ENCODE measurements at places on chromosomes 5 and 9.

GRCh38 chr5:15021266-15022046, 149.9 kb upstream of the ANKH start:
- no peak for DNase-seq

DNA sequence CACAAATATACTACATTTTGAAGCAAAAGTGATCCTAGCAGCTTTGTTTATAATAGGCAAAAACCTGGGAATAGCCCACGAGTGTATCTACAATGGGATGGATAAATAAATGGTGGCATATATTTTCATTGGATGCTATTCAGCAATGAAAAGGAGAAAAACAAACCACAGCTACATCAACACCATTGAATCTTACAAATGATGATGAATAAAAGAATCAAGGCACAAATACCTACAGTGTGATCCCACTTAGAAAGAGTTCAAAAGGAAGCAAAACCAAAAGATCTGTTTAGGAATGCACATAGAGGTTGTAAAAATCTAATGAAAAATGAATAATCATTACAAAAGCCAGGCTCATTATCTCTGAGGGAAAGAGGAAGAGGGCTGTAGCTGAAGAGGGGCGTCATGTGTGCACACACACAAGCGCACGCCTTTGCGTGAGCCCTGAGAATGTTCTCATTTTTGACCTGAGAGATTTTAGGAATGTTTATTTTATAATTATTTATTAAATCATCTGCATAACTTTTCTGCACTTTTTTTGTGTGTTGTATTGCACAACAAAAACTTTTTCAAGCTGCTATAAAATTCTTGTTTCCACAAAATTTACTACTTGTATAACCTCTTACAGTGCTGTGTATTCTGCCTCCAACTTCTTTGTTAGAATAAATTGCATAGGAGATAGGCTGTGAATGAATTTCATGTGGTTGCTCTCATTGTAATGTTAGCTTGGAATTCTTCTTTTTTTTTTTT, 5.9 kb upstream of the RHOBTB3 start:
- no peak for DNase-seq

DNA sequence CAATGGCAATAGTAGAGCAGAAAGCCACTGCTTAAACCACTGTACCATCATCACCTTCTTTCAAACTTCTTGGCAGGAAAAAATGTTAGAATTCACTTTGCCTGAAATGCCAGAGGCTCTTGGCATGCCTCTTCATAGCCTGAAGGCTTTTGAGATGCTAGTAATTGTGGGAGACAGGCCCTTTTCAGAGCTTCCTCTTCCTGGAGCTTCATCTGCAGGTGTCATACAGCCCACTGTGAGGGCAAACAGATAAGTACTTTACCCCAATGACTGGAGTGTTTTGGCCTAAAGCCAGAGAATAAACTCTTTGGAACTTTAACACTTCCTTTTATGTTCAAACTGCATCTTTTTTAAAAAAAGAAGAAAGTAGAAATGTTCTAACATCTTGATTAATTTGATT, 81.3 kb upstream of the TMEM171 start:
- no peak for DNase-seq

- DNase-seq, result no peak
These were observed 23.8 kb upstream of the ALDH1B1 start for GRCh38 chr9:38368731-38369130.

DNA sequence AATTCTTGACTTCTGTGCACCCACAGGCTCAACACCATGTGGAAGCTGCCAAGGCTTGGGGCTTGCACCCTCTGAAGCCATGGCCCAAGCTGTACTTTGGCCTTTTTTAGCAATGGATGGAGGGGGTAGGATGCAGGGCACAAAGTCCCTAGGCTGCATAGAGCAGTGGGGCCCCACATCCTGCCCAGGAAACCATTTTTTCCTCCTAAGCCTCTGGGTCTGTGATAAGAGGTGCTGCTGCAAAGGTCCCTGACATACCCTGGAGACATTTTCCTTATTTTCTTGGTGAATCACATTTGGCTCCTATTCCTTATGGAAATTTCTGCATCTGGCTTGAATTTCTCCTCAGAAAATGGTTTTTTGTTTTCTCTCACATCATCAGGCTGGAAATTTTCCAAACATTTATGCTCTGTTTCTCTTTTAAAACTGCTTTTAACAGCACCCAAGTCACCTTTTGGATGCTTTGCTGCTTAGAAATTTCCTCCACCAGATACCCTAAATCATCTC, 482.7 kb upstream of the TLE4 start:
- DNase-seq, result no peak

GRCh38 chr9:80842389-80842788, 847.0 kb downstream of the TLE1 start:
- DNase-seq, result no peak

DNA sequence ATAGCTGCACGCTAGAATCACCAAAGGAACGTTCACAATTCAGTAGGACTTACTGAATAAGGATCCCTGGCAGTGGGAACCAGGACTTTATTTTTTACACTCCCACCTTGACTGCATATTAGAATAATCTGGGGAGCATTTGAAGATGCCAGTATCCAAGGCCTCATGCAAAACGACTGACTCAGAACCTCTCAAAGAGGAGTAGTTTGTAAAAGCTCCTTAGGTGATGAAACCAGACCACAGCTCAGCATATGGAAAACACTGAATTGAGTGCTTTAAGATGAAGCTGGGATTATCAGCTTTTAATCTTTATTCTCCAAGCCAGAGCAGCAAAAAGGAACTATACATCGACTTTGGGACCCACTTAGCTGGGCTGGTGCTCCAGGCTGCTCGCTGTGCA, 288.3 kb downstream of the MLLT3 start:
- DNase-seq, result no peak

DNA sequence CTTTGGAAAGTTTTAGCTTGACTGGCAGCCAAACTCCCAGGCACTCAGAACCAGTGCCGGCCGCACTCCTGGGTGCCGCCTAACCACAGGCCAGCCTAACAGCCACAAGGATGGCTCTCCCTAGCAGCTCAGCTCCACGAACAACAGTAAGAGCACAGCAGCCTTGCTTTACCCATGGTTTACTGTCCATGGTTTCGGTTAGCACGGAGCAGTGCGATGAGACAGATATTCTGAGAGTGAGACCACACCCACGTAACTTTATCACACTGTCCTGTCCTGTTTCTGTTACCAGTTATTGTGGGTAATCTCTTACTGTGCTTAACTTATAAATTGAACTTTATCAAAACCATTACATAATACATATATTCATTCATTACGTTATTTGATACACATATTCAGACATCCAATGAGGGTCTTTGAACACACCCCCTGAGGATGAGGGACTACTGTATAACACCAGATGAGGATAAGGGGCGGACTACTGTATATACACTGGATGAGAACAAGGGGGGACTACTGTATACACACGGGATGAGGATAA, 12.4 kb downstream of the CLPTM1L start:
- no peak for DNase-seq

GRCh38 chr5:144333336-144333920, 162.8 kb downstream of the KCTD16 start:
- no peak for DNase-seq

DNA sequence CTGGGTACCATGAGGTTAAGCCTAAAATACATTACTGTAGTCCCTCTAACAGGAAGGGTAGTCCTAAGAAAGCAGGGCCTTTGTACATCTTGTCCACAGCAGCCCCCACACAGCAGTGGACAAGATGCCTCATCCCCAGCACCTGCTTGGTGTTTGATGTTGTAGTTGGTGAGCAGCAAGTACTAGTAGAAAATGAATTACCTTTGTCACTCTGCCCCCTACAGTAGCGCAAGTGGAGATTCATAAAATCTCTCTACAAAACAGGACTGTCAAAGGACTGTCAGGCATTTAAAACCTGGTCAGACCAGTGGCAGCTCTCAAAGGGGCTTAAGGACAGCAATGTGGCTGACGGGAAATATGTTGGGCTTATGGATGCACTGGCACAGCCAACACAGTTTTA, 122.5 kb downstream of the TMEM174 start:
- DNase-seq, result no peak

- DNase-seq, result no peak
These were observed 632 bp upstream of the SPINK13 start for GRCh38 chr5:148267962-148268361.

DNA sequence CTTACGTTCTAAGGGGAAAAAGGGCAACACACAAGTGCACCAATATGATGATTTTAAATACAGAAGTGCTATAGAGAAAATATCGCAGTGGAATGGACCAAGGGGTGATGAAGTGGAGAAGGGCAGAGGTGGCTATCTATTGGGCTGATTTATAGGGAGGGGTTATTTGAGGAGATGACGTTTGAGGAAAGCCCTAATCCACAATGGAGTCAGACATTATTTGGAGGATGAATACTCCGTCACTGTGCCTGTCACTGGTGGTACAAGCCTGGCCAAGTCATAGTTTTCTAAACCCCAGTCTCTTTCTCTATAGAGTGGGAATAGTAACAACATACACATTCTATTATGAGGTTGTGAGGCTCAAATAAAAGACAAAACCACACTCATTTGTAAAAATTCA, 48.5 kb downstream of the MEF2C start:
- DNase-seq, result no peak

GRCh38 chr9:96232539-96233241, 69.3 kb downstream of the HSD17B3 start:
- DNase-seq, result no peak

DNA sequence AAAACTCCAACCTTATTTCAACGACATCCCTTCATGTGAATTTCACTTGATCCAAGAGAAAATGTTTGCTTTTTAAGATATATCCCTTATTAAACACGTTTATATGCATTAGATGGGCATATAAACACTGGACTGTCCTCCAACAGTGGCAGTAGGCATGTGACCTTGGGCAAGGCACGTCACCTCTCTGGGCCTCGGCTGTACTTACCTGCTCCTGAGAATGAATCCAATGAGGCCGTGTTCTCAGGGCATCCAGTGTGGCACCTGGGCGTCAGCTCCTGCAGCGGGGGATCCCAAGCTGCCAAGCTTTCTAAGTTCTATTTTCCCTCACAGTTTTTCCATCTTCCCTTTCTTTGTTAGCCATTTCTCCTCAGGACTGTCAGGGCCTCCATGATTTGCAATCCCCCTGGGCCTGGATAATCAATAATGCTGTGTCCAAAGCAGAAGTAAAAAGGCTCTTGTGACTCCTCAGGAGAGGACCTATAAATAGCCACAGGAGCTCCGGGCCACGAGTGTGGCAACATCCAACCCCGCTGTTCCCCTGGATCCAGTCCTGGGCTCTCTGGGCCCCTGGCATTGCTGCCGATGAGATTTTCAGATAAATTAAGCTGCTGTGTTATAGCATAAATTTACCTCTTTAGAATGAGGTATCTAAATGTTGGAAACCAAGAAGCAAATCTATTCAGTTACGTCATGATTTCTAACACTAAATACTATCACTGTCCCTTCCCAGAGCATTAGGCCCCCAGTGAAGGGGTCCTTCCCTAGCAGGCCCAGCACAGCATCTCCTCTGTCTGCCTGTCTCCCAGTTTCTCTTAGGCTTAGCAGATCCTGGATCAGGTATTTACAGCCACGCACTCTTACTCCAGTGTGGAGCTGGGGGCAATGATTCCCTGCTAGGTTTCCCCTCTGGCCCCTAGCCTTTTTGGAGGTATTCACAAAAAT, 76.8 kb downstream of the PTPN3 start:
- no peak for DNase-seq

- no peak for DNase-seq
These were observed 50.3 kb downstream of the MTAP start for GRCh38 chr9:21852754-21853153.

DNA sequence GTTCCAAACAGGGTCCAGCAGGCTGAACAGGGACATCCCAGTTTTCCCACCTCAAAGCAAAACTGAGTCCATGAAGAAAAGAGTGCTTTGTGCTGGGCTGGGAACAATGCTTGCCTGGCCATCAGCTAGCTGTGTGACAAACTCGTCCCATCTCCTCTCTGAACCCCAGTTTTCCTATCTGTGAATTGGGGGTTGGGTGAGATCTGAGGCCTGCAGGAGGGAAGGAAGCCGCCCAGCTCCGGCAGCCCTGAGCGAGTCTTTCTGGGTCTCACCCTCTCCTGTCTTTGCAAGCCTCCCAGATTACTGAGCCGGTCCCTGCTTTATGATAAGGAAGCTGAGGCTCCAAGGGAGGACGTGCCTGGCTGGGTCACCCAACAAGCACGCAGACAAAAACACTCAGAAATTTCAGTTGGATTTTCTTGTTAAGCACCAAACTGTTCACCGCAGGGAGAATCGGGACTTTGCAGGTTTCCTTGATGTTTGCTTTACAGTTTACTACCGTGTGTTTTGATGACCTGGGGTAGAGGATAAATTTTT, 82.6 kb upstream of the LMX1B start:
- DNase-seq, result no peak

GRCh38 chr9:114511978-114512874, 7.0 kb upstream of the WHRN start:
- DNase-seq, result no peak

DNA sequence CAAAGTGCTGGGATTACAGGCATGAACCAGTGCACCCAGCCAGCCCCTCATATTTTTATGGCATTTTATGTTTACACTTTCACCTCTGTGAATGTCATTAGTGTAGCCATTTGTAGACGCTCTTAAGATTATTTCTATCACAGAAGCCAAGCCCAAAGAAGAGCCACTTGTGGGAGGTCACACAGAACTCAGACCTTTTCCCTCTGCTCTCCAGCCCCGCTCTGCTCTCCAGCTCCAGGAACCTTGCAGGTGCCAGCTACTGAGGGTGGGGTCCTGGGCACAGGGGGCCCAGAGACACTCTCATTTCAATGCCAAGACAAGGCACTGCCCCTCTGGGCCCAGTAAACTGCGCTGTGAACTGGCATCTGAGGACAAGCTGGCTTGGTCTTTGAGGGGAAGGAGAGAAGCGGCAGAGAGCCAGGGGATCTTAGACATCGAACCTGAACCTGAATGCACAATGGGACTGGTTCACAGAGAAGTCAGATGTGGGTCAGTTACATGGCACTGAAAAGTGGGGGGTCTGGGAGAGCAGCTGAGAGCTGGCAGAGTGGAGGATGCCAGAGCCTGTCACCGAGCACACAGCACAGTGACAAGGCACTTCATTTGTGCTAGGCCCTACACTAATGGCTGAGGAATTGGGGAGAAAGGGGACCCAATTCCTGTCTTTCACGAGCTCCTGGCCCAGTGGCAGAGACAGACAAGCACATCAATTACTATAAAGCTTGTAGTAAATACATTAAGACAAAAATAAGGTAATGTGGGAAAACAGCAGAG, 16.7 kb downstream of the ANXA6 start:
- no peak for DNase-seq

- DNase-seq, result no peak
These were observed 10.9 kb downstream of the SEMA5A start for GRCh38 chr5:9534881-9535517.

DNA sequence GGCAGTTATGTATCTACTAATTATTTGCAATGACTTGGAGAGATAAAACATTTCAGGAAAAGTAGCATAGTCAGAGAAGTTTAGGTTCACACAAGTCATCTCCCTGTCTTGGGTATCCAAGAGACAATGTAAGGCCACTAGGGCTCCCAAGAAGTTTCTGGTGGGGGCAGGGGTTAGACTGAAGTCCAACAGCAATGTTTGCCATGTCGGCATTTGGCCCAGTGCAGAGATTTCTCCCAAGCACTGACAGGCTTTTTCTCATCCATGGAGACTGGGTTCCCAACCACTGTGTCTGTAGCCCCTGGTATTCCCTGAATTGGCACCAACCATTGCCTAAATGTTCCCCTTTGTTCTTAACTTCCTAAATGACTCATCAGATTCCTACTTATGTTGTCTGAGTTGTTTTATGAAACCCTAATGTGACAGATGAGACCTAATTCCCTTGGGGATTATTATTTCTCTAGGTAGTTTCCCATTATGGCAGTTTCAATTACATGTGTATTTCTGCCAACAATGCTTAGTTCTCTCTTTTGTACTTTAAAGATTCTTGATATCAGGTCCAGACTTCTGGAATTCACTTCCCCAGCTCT, 103.6 kb upstream of the EGFLAM start:
- no peak for DNase-seq

GRCh38 chr9:98550206-98550820, 158.4 kb downstream of the GABBR2 start:
- DNase-seq, result no peak
